Stimulated activated CD4-positive, alpha-beta T cell treated with anti-CD3 and anti-CD28 coated beads, Interleukin-1b, Interleukin-23, amount 100 ng/mL, for 4 hours (primary cell): ENCODE measurements at places on chromosomes 11 and 22.
A peak's percentile ranks its signal among the peaks of the same experiment; 100 is the strongest.

- no peak for DNase-seq
Measured at GRCh38 chr11:19060629-19061028, at the start of gene MRGPRX2. Gene MRGPRX2 (minus strand): TSS chr11:19060717. CDS start chr11:19056402, 4,315 bp downstream.

DNA sequence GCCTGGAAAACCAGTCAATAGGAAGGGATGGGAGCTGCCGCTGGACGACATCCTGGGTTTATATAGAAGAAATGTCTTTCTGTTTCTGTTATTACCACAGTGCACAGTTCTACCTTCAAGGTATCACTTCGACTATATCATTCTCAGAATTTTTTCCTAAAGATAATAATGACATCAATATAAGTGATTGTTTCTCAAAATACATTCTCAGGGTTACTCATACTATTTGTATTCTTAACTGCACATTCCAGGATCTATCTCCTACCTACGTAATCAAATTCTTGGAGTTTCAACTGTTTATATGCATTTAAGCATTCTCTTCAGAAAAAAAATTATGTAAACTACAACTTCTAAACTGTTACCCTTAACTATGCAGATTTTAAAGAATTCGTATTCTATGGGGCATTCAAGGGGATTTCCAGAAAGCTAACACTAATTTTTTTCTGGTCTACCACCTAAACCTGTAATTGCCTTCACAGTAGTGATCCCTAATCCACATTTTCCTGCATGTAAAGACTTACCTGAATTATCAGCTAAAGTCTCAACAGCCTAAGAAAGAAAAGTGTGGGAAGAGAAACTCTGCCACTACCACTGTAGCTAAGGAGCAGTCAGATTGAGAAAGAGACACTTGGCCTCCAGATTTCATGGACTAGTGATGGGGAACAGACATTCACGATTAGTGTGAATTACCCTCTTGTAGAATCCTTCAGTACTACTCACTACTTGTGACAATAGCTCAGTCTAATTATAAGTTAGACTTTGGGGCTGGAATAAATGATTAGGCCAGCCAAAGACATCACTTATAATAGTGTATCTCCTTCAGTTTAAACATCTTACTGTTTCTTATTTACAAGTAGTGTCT lies at the start of gene OR51B5:
Gene OR51B5, minus strand, starts transcription at position 51 of the 862 bp plus-strand sequence. Its CDS starts 0 bp downstream, at position 51.
- DNase-seq = no peak

DNA sequence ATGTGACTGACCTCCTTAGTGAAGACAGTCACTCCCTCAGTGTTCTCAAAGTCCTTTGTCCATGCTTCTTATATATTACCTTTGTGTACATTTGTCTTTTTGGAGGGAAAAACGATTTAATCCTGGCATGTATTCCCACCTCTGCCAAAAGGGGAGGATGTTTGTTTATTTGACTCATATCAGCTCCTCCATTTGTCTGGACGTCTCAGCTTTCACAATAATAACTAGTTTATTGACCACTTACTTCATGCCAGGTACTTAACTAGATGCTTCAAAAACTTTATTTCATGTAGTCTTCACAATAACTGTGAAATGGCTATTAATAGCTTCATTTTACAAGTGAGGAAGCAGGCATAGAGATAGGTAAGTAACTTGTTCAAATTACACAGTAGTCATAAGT lies 5.3 kb downstream of the TBCEL start:
- DNase-seq = no peak

DNA sequence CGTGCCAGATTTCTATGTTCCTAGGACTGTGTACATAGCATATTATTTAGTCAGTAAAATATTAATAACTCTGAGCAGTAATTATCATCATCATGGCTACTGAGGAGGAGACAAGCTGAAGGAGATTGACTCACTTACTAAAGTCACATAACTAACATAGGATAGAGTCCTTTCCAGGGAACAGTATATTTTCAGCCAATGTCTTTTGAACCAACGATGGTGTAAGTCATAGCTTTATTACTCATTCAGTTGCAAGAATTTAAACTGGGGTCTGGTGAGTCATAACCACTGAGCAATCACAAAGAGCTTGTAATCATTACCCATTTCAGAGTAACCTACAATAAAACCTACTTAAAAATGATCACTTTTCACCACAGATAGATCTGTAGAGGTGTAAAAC lies 1564.8 kb upstream of the TENM4 start:
- no peak for DNase-seq

GRCh38 chr22:37953062-37953436 lies 352 bp downstream of the C22orf23 start:
- no peak for DNase-seq

DNA sequence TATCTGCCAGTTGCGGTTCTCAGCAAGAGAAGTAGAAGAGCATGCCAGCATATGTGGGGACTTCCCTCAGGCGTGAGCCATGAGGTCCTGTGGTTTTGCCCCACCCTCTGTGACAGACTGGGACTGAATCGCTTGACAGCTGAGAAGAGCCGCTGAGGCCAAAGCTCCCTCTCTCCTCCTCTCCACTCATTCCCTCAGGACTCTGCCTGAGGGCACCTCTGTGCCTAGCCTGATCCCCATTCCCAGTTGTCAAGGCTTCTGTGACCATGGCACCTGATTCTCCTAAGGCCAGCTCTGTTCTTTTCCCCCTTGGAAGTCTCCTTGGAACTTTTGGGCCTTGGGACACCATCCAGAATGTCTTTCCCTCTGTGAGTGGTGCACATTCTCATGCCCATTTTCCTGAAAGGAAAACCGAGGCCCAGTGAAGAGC lies 27.0 kb downstream of the ART5 start:
- DNase-seq = peak; percentile 19

GRCh38 chr11:34999453-34999852 lies 83.0 kb downstream of the PDHX start:
- DNase-seq = no peak

GRCh38 chr11:102577182-102577581 lies 46.6 kb upstream of the MMP7 start:
- no peak for DNase-seq

DNA sequence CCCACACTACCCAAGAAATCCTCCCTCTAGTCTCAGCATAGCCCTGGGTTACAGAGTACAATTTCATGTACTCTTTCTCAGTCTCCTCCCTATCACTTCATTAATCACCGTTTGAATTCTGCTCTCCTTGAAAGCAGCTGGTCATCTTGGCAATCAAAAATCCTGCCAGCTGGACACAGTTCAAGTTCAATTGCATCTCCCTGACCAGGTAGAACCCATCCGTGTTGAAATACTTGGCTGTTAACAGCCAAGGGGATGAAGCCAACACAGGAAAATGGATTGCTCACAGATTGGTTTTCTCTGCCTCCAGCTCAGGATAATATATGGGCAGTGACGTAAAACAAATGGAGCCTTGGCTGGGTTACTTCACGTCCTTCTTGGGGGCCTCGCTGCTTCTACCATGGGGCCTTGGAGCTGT lies 55.1 kb upstream of the GRK3 start:
- no peak for DNase-seq

DNA sequence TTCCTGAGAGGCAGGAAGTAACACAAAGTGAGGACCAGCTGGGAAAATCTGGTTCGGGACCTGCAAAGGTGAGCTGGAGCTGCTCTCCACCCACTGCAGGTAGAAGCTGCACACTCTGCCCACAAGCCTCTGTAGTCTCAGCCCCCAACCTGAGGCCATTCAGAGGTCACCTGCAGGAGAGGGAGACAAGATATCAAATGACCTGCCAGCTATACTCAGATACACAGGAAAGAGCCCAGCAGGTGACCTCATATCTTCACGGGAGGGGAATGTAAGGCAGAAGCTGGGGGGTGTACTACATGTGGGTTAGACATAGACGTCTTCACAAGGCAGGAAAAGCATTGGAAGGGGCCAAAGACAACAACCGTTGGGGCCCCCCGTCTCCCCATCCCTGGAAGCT lies 86.1 kb downstream of the APIP start:
- no peak for DNase-seq

GRCh38 chr11:124893781-124894401 lies 3.8 kb downstream of the ROBO4 start:
- DNase-seq = no peak

- DNase-seq = peak; percentile 97
Measured at GRCh38 chr22:23893945-23894709, at the start of gene MIF. Gene MIF (plus strand): TSS chr22:23894383. CDS start chr22:23894475, 92 bp downstream.

GRCh38 chr11:58641341-58641740 lies 18.9 kb downstream of the CNTF start:
- DNase-seq = no peak

GRCh38 chr22:37906364-37907008 lies 389 bp downstream of the MICALL1 start:
- peak; percentile 21 for DNase-seq

DNA sequence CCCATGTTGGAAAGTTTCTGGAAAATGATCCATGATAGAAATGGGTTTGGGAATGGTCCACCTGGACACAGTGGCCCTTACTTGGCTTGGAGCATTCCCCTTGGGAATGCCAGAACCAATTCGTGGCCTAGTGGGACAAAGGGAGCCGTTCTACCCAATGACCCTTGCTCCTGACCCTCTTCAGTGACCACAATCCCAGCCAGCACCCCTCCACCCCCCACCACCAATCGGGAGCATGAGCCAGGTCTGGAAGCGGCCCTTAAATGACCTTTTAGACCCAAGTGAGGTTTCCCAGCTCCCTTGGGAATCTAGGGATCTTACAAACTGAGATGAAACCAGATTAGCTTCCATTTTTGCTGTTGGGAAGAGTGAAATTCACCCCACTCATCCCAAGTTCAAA lies 51.3 kb upstream of the CDON start:
- no peak for DNase-seq
